ENCODE measurements at places on chromosomes 2 and 18. TPM values are rescaled to one million over a fixed set of nuclear protein-coding genes. Genes with fewer than 3 reads are reported as not detected.

DNA sequence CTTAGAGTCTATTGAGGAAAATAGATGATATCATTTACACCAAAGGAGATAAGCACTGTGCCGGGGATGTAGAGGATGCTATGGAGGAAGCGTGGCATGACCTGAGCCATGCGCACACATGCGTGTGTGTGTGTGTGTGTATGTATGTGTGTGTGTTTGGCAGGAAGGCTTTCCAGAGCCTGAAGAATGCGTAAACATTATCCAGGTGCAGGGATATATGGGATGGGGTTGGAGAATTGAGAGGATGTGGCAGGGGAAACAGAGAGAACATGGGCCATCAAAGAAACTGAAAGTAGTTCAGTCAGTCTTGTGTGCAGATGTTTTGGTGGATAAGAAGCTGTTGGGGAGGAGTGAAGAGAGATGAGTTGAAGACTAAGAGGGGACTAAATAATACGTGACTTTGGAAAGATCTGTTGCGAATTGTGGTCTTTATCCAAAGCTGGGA, 9.3 kb upstream of the STAT1 start:
- no peak overlapping the region for H3K27ac ChIP-seq
- peaks cover 24% of the 10 kb centered on the region for H3K4me1 ChIP-seq
- no peaks in the 10 kb centered on the region for H3K36me3 ChIP-seq
- no peaks in the 10 kb centered on the region for H3K27me3 ChIP-seq
- no peak for DNase-seq

- no peaks in the 10 kb centered on the region for H3K36me3 ChIP-seq
- no peak overlapping the region for H3K27ac ChIP-seq
- no peak overlapping the region for H3K4me3 ChIP-seq
- DNase-seq = no peak
- H3K4me1 ChIP-seq = peaks cover 15% of the 10 kb centered on the region
- H3K27me3 ChIP-seq = no peaks in the 10 kb centered on the region
Measured at GRCh38 chr2:74007121-74007520, 22.4 kb downstream of the TET3 start.

DNA sequence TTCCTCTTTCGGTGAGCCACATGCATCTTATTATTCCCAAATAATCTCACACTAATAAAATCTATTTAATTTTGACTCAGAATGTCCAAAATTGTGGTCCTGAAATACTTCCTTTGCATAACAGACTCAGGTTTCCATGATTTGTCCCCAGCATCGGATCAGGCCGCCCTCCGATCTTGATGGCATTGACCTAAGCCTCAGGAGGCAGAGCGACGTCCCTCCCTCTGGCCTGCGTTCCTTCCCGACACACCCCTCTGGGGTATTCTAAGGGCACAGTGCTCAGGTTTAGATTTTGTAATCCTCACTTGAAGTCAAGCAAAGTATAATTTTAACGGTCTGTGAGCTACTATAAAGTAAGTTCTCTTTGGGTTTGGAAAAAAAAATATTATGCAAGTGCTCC, 857.7 kb downstream of the GALR1 start:
- H3K36me3 ChIP-seq = no peaks in the 10 kb centered on the region
- H3K27ac ChIP-seq = no peak overlapping the region
- H3K27me3 ChIP-seq = no peaks in the 10 kb centered on the region
- no peaks in the 10 kb centered on the region for H3K4me1 ChIP-seq
- DNase-seq = no peak
- H3K4me3 ChIP-seq = no peak overlapping the region

DNA sequence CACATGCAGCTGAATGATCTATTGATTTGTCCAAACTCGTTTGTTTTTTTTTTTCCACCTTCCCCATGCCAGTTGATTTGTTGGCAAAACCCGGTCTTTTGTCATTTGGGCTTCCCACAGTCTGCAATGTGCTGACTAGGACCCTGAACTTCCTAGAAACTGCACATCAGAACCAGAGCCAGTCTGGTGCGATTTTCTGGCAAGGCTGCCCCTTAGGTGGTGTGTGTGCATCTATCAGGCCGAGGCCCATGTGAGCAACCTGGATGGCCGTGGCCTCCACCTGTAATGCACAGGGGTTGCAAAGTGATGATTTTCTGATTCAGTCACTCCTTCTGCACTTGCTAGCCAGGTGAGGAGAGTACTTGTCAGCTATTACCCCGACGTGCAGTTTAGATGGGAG, 47.8 kb downstream of the NCK2 start:
- no peak for DNase-seq
- H3K4me3 ChIP-seq = no peak overlapping the region
- H3K36me3 ChIP-seq = no peaks in the 10 kb centered on the region
- H3K27ac ChIP-seq = no peak overlapping the region
- peaks cover 18% of the 10 kb centered on the region for H3K4me1 ChIP-seq
- H3K27me3 ChIP-seq = no peaks in the 10 kb centered on the region

GRCh38 chr2:28219138-28219537, 173.5 kb upstream of the FOSL2 start:
- H3K27ac ChIP-seq = no peak overlapping the region
- DNase-seq = no peak
- no peaks in the 10 kb centered on the region for H3K36me3 ChIP-seq

GRCh38 chr18:57469884-57470283, 34.7 kb downstream of the ONECUT2 start:
- H3K4me3 ChIP-seq = no peak overlapping the region
- no peak overlapping the region for H3K27ac ChIP-seq
- H3K36me3 ChIP-seq = no peaks in the 10 kb centered on the region
- H3K4me1 ChIP-seq = no peaks in the 10 kb centered on the region
- no peaks in the 10 kb centered on the region for H3K27me3 ChIP-seq
- no peak for DNase-seq

GRCh38 chr2:75241696-75242095, 42.4 kb upstream of the TACR1 start:
- H3K4me3 ChIP-seq = no peak overlapping the region
- peak; percentile 4 for DNase-seq
- no peaks in the 10 kb centered on the region for H3K27me3 ChIP-seq
- H3K27ac ChIP-seq = no peak overlapping the region

- H3K27me3 ChIP-seq = no peaks in the 10 kb centered on the region
- DNase-seq = no peak
- no peak overlapping the region for H3K4me3 ChIP-seq
- H3K27ac ChIP-seq = no peak overlapping the region
- no peaks in the 10 kb centered on the region for H3K4me1 ChIP-seq
Measured at GRCh38 chr18:55552526-55553189, 35.3 kb downstream of the TCF4 start.

- no peak overlapping the region for H3K4me3 ChIP-seq
- no peaks in the 10 kb centered on the region for H3K36me3 ChIP-seq
- H3K27ac ChIP-seq = no peak overlapping the region
- no peak for DNase-seq
- H3K27me3 ChIP-seq = no peaks in the 10 kb centered on the region
Measured at GRCh38 chr2:104546537-104546936, 307.4 kb upstream of the POU3F3 start.

DNA sequence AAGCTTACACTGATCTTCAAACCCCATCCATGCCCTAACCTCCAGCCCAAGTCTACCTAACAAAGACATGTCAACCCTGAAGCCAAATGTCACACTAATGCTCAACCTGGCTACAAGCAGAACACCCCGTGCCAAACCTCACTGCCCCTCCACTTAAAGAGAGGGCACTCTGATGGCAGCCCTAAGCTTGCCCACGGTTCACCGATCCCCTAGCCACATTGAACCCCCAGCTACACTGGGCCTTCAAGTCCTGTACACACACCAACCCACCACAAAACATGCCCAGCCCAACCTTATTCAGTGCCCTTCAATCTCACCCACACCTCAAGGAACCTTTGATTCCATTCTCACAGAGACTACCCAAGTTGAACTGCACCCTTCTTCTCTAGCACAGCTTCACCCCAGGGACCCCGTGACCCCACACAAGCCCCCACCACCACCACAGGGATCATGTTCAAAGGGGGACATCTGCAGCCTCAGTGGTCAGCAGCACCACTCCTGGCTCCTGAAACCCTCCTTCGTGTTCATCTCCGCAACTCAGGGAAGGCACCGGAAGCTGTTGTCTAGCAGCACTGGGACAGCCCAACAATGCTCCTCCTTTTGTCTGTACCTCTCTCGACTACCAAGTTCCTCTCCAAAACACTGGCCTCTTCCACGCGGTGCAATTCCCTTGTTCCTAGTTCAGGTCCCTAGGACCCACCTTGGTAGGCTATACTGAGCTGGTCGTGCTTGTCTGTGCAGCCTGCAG, 218.8 kb downstream of the CYP26B1 start:
- no peak for DNase-seq
- no peaks in the 10 kb centered on the region for H3K27me3 ChIP-seq
- H3K36me3 ChIP-seq = no peaks in the 10 kb centered on the region

- H3K4me3 ChIP-seq = no peak overlapping the region
- H3K27ac ChIP-seq = no peak overlapping the region
- H3K36me3 ChIP-seq = no peaks in the 10 kb centered on the region
- peaks cover 2% of the 10 kb centered on the region for H3K4me1 ChIP-seq
- H3K27me3 ChIP-seq = no peaks in the 10 kb centered on the region
- DNase-seq = no peak
Measured at GRCh38 chr2:109644571-109645275, 30.6 kb downstream of the SOWAHC start.

GRCh38 chr2:32627441-32627813, 423 bp upstream of the TTC27 start:
- DNase-seq = no peak
- no peak overlapping the region for H3K27ac ChIP-seq

- no peaks in the 10 kb centered on the region for H3K36me3 ChIP-seq
- H3K27me3 ChIP-seq = no peaks in the 10 kb centered on the region
- no peak overlapping the region for H3K27ac ChIP-seq
- peaks cover under 1% of the 10 kb centered on the region for H3K4me1 ChIP-seq
- no peak for DNase-seq
- no peak overlapping the region for H3K4me3 ChIP-seq
Measured at GRCh38 chr2:207139552-207139951, 26.2 kb downstream of the KLF7 start.

GRCh38 chr2:33214436-33214835, 262.0 kb upstream of the RASGRP3 start:
- DNase-seq = no peak
- H3K4me3 ChIP-seq = no peak overlapping the region
- H3K27me3 ChIP-seq = no peaks in the 10 kb centered on the region
- H3K4me1 ChIP-seq = no peaks in the 10 kb centered on the region
- H3K27ac ChIP-seq = no peak overlapping the region

- H3K36me3 ChIP-seq = no peaks in the 10 kb centered on the region
- H3K4me3 ChIP-seq = no peak overlapping the region
- DNase-seq = no peak
- H3K4me1 ChIP-seq = no peaks in the 10 kb centered on the region
- no peak overlapping the region for H3K27ac ChIP-seq
Measured at GRCh38 chr18:77551055-77551454, 301.4 kb downstream of the GALR1 start.

DNA sequence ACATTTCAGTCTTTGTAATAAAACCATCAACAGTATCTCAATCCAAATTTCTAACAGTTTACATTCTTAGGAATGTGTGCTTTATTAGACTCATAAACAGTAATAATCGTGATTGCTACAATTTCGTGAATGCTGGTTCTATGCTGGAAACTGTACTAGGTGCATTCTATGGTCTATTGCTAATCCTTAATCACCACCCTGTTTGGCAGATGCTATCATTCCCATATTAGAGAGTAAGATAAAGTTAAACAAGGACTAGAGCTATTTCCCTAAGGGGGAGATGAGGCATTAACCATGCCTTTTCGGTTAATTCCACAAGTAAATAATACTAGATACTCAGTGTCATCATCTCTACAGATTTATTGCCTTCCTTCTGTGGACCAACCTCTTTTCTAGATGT, 244.0 kb downstream of the PAX3 start:
- H3K27me3 ChIP-seq = peaks cover 43% of the 10 kb centered on the region
- no peak overlapping the region for H3K4me3 ChIP-seq
- DNase-seq = no peak

DNA sequence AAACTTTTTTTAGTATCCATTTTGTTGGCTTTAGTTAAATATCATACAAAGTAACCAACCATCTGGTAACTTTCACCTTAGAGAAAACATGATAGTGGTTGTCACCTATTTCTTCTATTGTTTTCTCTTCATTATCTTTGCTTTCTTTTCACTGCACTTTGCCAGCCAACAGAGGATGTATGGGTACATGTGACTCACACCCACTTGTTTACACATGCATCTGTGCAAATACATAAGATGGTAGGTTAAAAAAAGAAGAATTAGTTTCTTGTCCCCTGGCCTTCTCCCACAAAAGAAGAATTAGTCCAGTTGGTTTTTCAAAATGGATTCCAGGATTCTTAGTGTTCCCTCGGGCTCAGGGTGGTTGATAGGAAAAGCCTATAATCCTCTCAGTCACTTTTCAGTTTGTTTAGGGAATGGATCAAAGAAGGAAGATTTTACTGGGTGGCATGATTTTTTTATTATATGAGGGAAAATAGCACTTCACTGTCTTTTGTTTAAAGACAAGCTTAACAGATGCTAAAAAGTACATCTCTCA, 46.6 kb downstream of the CDK15 start:
- H3K4me3 ChIP-seq = no peak overlapping the region
- H3K27me3 ChIP-seq = no peaks in the 10 kb centered on the region
- no peak for DNase-seq
- peaks cover 8% of the 10 kb centered on the region for H3K4me1 ChIP-seq
- H3K36me3 ChIP-seq = no peaks in the 10 kb centered on the region
- H3K27ac ChIP-seq = no peak overlapping the region

DNA sequence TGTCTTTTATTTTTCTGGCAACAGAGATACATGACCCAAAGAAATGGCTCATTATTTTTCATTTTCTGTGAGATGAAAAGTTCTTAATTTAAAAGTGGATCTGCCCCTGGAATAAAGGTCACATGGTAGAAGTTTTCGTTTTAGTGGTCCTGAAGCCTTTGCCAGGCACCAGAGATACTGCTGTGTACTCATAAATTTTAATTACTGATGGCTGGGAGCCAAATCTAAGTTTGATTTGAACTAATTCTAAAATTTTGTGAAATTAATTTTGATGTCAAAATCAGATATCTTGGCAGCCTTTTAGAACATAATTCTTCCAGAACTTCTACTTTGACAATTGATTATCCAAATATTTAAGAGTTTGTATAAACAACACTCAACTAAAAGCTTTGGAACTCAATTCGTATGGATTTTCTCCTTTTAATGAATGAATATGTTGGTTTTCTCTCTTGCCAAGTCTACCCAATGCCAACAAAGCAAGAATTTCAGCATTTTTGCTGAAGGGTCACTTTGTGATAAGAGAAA, 128.5 kb upstream of the SP5 start:
- DNase-seq = no peak
- H3K4me3 ChIP-seq = no peak overlapping the region
- H3K36me3 ChIP-seq = no peaks in the 10 kb centered on the region
- no peaks in the 10 kb centered on the region for H3K27me3 ChIP-seq

The TEKT4 gene
- total RNA-seq = not detected

The C2orf72 gene
- total RNA-seq = 3.7 TPM

The REG1A gene
- total RNA-seq = 5.2 TPM

The TACR1 gene
- total RNA-seq = not detected

The SAG gene
- total RNA-seq = not detected

The CXCR1 gene
- not detected for total RNA-seq

The TGFA gene
- total RNA-seq = 50.1 TPM

The ITPRIPL1 gene
- total RNA-seq = 12.4 TPM

The CLK1 gene
- total RNA-seq = 49.1 TPM
